RPMI7951 (cell line): ENCODE measurements at places on chromosomes 4 and X. TPM values are rescaled to one million over a fixed set of nuclear protein-coding genes. Genes with fewer than 3 reads are reported as not detected.
A peak's percentile ranks its signal among the peaks of the same experiment; 100 is the strongest.

- DNase-seq, result peak; percentile 92
Observed at GRCh38 chr4:127632420-127633403, at the start of gene INTU. Gene INTU (plus strand): TSS chr4:127632957. CDS start chr4:127633035, 78 bp downstream.

- DNase-seq, result no peak
Observed at GRCh38 chr4:8763966-8764901, 107.4 kb downstream of the HMX1 start.

GRCh38 chrX:115898382-115899001, 272.1 kb upstream of the AGTR2 start:
- DNase-seq, result peak; percentile 58

GRCh38 chrX:74923942-74924448, 1.3 kb downstream of the NEXMIF start:
- DNase-seq, result no peak

GRCh38 chr4:5040856-5041620, 10.2 kb upstream of the STK32B start:
- DNase-seq, result no peak

- peak; percentile 26 for DNase-seq
Observed at GRCh38 chr4:123671636-123672404, 275.2 kb downstream of the SPRY1 start.

DNA sequence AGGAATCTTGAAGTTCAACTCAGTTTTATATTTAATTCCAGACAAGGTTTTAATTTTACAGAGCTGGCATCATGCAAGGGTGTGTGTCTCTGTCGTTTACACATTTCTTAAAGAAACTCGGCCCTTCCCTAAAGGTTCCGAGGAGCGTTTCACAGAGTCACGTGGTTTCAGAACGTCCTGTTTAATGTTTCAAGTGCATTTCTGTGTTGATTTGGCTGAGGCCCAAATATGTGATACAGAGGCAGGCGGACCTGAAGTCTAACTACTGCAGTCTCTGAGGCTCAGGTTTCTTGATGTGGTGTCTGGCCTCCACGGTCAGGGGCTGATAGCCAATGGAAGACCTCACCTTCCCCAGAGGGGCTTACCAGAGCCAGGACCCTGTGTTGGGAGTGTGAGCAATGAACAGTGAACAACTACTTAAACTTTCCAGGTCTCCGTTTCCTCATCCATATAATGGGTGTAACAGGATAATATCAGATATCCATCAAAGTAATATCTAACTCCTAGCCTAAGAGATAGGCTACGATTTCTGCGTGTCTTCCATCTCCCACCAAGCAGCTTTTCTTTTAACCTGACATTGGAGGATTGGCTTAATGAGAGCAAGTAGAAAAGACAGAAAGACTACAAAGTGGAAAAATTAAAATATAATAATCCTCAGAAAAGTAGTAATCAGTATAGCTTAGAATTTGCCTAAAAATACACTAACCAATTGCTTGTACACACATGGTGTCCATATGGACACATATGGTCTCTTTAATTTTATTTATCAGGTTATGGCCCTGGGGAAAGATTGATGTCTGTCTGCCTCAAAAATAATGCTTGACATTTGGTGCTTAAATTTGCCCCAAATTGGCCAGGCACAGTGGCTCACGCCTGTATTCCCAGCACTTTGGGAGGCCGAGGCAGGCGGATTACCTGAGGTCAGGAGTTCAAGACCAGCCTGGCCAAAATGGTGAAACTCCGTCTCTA, 50.0 kb upstream of the TRIM2 start:
- DNase-seq, result peak; percentile 45

DNA sequence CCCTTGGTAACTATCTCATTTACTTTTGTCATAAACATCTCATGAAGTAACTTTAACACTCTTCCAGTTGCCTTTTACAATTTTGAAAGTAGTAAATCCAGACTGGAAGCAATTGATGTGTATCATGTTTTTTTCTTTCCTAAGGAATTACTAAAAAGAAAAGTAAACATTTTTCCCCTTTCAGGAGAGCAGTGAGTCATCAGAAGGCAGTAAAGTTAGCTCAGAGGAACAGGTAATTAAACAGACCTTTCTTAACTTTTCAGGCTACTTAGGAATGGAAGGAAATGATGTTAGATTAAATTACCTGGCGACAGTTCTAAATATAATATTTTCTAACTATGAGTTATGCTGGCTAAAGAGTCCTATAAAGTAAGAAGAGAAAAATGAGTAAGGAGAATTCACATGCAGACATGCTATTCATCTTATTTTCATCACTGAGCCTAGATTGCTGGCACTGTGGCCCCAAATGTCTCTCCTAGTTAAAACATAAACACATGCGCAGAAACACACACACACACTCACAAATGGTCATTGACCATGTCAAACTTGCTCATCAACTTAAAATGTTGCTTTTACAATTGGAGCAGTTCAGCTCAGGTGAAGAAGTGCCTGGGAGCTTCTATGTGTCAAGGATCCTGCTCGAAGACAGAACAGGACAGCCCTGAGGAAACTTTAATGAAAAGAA, 9.3 kb downstream of the DMP1 start:
- DNase-seq, result no peak

GRCh38 chrX:155056877-155057792, 13.8 kb downstream of the CMC4 start:
- DNase-seq, result peak; percentile 70

GRCh38 chr4:158090323-158090722, 82.5 kb downstream of the GASK1B start:
- DNase-seq, result no peak

DNA sequence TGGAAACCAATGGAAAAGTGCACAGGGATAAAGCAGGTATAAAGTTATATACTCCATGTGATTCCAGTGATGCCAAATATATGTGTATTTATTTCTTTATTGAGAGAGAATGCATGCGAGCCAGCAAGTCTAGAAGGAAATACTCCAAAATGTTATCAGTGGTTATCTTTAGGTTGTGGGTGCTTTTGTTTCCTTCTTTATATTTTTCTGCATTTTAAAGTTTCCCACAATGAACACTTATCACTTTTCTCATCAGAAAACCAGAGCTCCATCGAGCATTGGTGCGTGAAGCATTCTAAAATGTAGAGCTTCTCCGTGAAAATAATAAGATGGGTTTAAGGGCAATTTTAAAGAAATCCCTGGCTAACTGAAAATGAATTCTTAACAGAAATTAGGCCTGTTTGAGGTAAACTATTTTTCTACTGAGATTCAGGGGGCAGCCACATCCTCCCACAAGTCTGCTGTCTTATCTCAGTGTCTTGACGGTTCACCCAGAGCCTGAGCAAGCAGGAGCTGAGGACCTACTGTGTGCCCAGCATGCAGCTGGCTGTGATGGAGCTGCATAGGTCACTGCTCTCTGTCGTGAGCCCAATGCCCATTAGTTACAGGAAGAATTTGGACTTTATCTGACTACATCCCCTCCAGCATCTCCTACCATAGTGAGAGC, 18.7 kb upstream of the CD40LG start:
- DNase-seq, result no peak

GRCh38 chr4:108426493-108426892, 193.9 kb upstream of the RPL34 start:
- DNase-seq, result peak; percentile 24

- DNase-seq, result no peak
Observed at GRCh38 chr4:110769578-110769977, 146.7 kb upstream of the PITX2 start.

- peak; percentile 26 for DNase-seq
Observed at GRCh38 chrX:41110801-41111625, 25.8 kb downstream of the USP9X start.

GRCh38 chr4:40502934-40503333, 126.7 kb downstream of the RBM47 start:
- DNase-seq, result peak; percentile 22

RAB33A gene
- 1.6 and 2.0 TPM in 2 replicates for total RNA-seq

RAB39B gene
- 0.10 and 0.48 TPM in 2 replicates for total RNA-seq

GPC4 gene
- not detected in 2 replicates for total RNA-seq

SPIN4 gene
- total RNA-seq, result 18.5 and 23.6 TPM in 2 replicates

ZFP42 gene
- total RNA-seq, result 0.24 TPM in 1 of 2 replicates, not detected in the other

TMEM156 gene
- total RNA-seq, result 0.12 and 0.49 TPM in 2 replicates

OPRPN gene
- total RNA-seq, result not detected in 2 replicates

GNPDA2 gene
- total RNA-seq, result 25.3 and 32.3 TPM in 2 replicates

FAM13A gene
- 8.0 and 9.9 TPM in 2 replicates for total RNA-seq

IQCM gene
- total RNA-seq, result not detected in 2 replicates

SPACA5 gene
- 0.78 TPM in 1 of 2 replicates, not detected in the other for total RNA-seq
